ENCODE measurements at places on chromosomes 1 and 21. TPM values are rescaled to one million over a fixed set of nuclear protein-coding genes. Genes with fewer than 3 reads are reported as not detected.

GRCh38 chr1:179876300-179876715 is 1.3 kb downstream of the TOR1AIP2 start:
- DNase-seq = peak; percentile 62

GRCh38 chr1:208165659-208166058 is 78.5 kb downstream of the PLXNA2 start:
- DNase-seq = no peak

- DNase-seq = no peak
These were observed 35.7 kb upstream of the DUSP10 start for GRCh38 chr1:221777431-221778072.

DNA sequence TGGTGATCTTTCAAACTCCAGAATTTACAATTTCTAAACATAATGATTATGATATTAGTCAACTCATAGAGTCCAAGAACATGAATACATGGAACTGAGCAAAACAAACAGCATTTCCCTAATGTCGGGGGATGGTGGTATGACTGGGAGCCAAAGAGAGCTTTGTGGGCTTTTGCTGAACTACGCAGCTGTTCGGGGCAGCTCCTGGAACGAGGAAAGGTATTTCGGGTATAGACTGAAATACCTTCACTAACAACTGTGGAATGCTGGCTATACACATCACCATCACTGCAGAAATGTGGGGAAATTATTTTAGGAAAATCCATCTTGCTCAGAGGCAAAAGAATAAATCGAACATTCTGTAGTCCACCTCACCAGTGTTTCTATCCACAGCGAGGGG is 30.2 kb upstream of the VPS26C start:
- DNase-seq = no peak

DNA sequence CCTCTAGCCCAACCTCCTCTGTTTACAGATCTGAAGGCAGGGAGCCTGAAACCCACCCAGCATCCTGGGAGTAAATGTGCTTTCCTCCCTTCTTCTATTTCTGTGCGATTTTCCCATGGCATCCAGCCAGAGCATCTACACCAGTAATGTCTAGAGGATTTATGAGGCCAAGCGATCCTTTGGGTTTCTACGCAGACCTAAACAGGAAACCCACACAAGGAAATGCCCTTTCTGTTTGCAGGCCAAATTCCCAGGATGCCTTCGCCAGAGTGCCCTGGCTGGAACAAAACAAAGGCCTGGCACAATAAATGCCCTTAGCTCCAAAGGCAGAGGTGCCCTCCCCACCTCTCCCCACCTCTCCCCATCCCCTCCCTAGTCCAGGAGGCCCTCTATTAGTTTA is 110.5 kb upstream of the CDC42BPA start:
- DNase-seq = peak; percentile 86

DNA sequence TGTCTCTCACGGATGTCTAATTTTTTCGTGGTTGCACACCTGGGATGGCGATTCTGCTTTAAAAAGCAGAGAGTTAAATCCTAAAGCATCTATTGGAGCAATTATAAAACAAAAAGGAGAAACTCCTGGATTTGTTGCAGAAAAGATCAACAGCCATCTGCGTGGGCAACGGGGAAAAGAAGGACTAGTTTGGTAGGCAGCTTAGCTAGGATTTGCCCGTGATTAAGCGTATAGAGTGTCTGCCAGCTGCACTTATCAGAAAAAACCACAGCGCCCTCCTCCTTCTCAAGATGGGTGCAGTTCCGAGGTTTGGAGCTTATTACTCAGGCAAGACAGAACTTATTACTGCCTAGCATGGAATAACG is 526 bp upstream of the SLC25A24 start:
- peak; percentile 31 for DNase-seq

GRCh38 chr1:96722958-96723357 is 1.4 kb downstream of the PTBP2 start:
- no peak for DNase-seq

DNA sequence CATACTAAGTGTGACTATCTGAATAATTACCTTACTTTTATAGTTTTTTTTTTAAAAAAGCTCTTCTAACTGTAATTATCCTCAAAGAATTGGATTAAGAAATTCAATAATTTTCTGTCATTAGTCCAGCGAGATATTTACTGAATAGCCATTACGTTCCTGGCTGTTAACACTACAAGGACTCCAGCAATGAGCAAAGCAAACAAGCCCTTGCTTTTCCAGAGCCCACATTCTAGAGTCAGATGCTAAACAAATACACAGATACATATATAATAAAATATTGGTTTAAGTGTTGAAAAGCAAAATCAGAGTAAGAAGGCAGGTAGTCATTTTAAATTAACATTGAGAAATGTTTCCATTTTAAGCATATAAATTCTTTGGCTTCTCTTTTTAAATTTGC is 118.4 kb downstream of the ATF6 start:
- peak; percentile 32 for DNase-seq

DNA sequence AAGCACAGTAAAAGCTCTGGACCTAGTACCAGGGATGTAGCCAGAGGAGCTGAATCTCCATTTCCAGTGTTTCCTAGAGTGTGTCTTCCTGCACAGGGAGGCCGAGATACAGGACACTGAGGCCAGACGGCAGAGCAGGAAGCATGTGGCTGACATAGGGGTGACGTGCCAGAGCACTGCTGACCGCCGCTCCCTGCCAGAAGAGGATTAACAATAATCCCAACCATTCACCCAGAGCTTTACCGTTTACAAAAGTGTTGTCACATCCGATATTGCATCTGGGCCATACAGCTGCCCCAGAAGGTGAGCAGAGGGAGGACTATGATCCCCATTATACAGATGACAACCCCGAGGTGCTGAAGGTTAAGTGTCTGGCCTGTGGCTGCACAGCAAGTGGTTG is 5.8 kb upstream of the CLDN19 start:
- DNase-seq = no peak

DNA sequence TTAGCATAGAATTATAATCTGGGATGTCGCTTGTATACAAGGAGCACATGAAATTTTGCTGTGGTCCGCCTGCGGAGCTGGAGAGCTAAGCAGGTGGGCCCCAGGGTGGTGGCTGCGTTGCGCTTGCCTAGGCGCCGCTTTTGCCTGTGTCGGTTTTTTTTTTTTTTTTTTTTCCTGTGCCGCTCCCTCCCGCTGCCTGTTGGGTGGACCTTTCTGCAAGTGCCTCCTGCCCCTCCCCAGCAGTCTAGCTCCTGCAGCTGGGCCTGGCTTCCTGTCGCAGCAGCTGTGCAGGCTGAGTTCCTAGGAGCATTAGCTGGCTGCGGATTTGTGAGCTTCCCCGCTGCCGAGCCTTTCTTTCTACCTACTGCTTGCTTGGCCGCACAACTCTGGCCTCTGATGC is 20.6 kb downstream of the PYHIN1 start:
- DNase-seq = no peak

- DNase-seq = no peak
These were observed 27.3 kb downstream of the KCNQ4 start for GRCh38 chr1:40810927-40811326.

DNA sequence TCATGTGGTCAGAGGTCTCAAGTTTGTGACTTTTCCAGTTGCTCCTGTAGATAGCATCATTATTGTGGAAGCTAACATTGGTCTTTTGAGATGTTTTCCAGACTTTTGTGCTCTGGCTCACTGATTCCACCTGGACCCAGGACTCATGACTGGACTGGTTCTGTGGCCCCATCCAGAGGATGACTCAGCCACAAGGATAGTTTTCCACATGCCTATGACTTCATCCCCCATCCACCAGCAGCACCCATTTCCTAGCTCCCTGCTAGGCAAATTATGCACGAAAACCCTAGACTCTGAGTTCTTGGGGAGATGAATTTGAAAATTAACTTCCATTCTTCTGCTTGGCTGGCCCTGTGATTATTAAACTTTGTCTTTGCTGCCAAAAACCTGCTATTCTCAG is 949.3 kb downstream of the MRPL39 start:
- no peak for DNase-seq

GRCh38 chr1:110283677-110284076 is 55.5 kb upstream of the RBM15 start:
- DNase-seq = no peak

- DNase-seq = no peak
These were observed 8.9 kb upstream of the INAVA start for GRCh38 chr1:200885623-200886402.

DNA sequence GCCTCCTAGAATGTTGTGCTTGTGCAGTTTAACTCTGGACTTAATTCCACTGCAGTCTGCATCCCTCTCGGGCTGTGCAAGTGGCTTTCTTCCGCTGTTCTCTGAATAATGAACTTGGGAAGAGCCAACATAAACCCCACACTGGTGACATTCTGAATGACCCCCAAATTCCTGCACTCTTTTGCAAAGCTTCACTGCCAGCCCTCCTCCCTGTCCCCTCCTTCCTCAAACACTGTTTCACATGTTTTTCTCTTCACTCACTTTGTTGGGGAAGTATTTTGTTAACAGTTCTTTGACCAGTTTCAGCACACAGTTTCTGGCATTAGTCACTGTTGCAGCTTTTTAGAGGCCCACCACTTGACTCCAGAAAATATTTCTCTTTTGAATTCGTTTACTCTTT is 39.7 kb downstream of the GNG12 start:
- DNase-seq = no peak

DNA sequence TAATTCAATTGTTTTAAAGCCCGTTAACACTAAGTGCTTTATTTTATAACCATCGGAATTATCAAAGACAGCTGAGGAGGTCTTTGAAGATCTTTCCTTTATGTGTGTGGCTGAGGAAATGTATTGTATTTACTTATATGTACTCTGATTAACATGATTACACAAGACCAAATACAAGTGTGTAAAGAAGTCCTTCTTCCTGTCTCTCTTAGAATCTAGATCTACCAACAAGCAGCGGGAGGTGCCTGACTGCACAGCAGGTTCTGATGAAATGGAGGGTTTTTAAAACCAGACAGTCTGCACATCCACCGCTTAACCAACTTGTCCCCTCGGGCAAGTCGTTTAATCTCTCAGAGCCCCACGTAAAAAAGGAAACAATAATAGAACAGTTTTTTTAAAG is 240.5 kb upstream of the MAP1LC3C start:
- no peak for DNase-seq

GRCh38 chr1:154430903-154431302 is 25.8 kb downstream of the IL6R start:
- no peak for DNase-seq

DNA sequence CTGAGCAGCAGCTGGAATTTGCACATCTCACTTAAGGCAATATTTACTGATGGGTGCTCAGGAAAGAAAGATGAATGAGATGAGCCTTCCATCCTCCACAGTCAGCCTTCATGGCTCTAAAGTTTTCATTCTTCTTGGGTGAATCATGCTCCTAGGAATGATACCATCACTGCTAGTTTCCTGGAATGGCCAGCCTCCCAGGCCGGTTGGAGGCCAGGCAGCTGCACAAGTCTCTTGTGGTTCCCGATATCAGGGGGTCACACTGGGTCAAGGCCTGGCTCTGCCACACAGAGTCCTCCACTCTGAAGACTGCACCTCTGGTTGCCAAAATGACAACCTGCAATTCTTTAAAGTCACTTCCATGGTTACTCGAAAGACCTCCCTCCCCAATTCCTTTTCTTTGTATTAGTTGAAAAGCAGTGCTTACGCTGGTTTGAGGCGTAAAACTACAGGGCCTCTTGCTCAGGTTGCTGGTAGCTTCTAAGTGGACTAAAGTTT is 46.2 kb upstream of the PALMD start:
- peak; percentile 94 for DNase-seq

DNA sequence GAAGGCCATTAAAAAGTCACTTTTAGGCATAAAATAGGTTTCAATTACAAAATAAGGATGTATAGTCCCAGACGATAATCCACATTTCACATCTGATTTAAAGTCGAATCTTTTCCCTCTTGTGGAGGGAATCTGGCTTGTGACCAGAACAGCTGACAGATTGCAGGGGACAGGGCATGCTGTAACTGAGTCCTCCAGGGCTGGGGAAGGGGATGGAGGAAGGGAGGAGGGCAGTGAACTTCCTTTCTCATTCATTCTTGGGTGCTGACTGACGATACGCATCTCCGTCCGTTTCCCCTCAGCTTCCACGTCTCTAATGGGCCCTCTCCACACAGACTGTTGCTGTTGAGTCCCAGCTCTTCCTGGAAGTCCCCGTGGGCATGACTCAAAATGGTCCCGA is 108.1 kb upstream of the CSF3R start:
- no peak for DNase-seq

DNA sequence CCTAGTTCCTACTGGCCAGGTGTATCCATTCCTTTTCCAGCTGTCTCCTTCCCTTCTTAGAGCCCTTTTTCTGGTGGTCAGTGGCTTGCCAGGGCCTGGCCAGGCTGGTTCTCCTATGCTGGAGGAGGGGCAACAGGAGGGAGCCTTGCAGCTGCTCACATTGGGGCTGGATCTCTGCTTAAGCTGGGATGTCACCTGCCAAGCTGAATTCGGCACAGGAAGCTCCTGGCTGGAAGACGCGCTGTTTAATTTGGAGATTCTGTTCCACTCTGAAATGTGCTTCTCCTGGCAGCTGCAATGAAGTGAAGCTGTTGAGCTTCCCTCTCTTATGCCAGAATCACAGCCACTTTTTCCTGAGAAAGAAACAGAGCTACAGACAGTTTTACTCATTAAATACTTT is 56.0 kb upstream of the POU3F1 start:
- no peak for DNase-seq

- DNase-seq = peak; percentile 84
These were observed 8.7 kb upstream of the PIK3C2B start for GRCh38 chr1:204503122-204503912.

GRCh38 chr21:41065539-41065938 is 102.4 kb upstream of the BACE2 start:
- peak; percentile 30 for DNase-seq

DNA sequence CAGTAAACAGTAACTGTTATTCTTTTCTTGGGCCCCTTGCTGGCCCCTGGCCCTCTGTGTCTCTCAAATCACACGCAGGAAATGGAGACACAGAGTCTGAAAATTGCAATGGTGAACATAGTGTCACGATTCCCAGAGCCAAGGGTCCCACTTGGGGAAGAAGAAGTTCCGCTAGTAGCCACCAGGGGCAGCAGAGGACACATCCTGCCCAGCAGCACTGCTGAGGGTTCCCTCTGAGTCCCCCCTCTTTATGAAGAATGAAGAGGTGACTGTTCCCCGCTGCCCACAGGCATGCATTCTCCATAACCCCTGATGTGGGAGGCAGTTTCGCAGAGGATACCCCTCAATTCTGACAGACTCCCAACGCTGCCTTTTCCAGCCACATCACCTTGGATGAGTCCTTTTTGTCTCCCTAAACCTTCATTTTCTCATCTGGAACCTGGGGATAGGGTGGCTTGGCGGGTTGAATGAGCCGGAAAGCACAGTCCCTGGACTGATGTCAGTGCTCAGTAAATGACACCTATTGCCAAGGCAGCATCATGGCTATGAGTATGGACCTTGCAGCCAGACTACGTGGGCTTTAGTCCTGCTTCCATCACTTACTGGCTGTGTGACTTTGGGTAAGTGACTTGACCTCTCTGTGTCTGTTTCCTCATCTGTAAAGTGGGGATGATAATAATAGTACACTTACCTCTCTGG is 238.0 kb upstream of the TMEM51 start:
- DNase-seq = peak; percentile 71

The KRTAP19-3 gene
- total RNA-seq = not detected

The HJV gene
- 0.18 TPM for total RNA-seq

The RIT1 gene
- 29.1 TPM for total RNA-seq

The LCE1E gene
- not detected for total RNA-seq

The PLXNA2 gene
- 35.1 TPM for total RNA-seq

Measured in cardiac muscle cell (in vitro differentiated cells and primary cell).